ENCODE measurements at places on chromosomes 7 and 10.

DNA sequence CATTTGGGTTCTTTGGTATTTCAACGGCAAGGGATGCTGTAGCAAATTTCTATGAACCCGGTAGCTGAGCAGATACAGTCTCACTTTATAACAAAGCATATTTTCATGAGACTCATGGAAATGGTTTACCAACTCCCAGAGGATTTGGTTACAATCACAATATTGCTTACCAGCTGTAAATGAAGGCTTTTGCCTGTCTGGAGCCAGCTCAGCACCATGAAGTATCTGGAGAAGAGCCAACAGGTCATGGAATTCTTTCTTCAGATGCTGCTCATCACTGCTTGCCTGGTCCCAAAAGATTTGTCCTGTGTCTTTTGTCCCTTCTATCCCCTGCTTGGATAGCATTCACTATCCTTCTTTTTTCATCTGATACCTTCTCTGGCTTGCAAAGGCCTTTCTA lies 316.9 kb upstream of the PHYHIPL start:
- DNase-seq: no peak

GRCh38 chr10:128083191-128083895 lies 42.9 kb downstream of the MKI67 start:
- no peak for DNase-seq

GRCh38 chr10:22210267-22210666 lies 7.5 kb downstream of the EBLN1 start:
- no peak for DNase-seq

DNA sequence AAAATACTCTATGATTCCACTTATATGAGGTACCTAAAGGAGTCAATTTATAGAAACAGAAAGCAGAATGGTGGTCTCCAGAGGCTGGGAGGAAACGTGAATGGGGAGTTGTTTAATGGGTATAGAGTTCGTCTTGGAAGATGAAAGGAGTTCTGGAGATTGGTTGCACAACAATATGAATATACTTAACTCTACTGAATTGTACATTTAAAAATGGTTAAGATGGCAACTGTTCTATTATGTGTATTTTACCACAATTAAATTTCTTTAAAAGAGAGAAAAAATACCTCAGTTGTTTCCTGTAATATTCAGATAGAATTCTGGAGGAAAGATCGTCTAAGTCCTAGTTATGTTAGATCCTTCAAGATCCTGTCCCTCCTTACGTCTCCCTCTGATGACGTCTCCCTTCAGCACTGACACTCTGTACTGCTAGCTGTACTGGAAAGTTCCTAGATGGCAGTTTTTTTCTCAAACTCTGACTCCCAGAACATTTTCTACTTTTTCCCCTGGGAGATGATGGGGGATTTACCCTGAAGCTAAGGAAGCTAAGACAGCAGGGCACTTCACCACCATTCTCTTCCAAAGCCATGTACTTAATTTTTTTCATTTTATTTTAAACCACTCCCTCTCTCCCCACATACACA lies 53.2 kb upstream of the CAV2 start:
- no peak for DNase-seq

DNA sequence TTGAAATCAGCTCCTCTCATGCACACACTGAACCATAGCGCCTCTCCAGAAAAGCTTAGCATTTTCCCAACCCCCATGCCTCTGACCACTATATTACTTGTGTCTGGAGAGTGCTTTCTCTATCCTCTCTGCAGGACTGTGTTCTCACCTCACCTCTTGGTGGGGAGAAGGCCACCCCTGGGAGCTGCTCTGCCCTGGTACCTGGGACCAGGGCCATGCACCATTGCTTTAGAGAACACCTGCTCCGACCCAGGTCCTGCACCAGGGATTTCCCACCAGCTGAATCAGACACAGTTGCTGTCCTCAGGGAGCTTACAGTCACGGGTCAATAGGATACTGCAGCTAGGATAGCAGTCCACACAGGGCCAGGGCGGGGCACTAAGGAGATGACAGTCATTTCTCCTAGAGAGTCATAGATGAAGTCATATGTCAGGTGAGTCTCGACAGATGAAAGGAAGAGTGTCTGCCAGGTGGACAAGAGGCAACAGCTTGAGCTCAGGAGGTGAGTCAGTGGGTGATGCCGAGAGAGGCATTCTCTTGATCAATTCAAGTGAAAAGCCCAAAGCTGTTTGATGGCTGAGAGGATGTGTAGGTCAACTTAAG lies 619 bp upstream of the LMTK2 start:
- DNase-seq: no peak

- DNase-seq: peak; percentile 41
Measured at GRCh38 chr7:87225696-87226095, 6.2 kb upstream of the TMEM243 start.

- DNase-seq: no peak
Measured at GRCh38 chr10:75859141-75859540, 427.7 kb downstream of the LRMDA start.

GRCh38 chr7:154789404-154789803 lies 213.5 kb downstream of the PAXIP1 start:
- DNase-seq: no peak

DNA sequence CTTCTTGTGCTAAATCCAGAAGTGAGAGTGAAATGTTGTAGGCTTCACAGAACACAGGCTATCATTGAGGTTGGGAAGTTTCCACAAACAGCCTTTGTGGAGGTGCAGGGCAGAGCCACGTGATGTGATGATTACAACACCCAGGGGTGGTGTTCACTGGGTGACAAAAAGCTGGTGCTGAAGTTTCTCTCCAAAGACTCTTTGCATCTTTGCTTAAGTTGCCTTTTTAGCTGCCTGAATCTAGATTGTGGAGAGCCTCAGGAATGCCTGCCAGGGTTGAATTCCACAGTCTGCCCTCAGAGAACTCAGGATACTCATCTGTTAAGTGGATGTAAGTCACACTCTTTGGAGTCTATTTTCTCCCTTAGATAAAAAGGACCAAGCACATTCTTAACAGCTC lies 56.3 kb downstream of the PLXNA4 start:
- DNase-seq: no peak

All from EL (cell line).